ENCODE measurements at places on chromosomes 5 and 9. TPM values are rescaled to one million over a fixed set of nuclear protein-coding genes. Genes with fewer than 3 reads are reported as not detected.

DMGDH gene
- total RNA-seq, result 0.78 TPM

DNA sequence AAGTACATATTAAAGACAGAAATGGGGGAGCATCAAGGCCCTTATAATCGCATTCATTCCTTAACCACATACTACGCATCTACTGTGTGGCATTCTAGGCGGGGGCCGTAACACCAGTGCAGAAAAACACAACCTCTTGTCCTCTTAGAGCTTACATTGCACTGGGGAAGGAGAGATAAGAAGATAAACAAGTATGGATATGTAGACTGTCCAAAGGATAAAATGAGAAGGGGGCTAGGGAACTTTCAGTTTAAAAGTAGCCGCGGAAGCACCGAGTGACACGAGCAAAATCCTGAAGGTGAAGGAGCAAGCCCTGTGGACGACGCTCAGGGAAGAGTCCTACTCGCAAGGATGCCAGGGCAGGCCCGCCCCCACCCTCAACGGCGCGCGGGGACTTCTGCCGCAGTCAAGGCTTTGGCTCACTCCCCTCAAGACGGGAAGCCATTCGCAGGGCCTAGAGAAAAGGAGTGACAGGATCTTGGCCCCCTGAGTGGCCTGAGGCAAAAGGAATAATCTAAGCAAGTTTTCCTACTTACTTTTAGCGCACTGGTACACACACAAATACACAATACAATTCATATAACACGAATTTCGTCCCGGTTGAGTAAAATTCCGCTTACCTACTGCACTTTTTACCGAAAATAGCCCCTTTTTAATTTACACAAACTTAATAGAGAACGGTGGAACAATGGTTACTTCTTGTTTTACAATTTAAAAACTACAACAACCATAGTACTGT is 1.3 kb upstream of the NIPBL start:
- peak overlapping the region; percentile 96 for H3K27ac ChIP-seq
- DNase-seq, result peak; percentile 81
- peak overlapping the region; percentile 87 for H3K4me3 ChIP-seq
- H3K4me1 ChIP-seq, result peaks cover 42% of the 10 kb centered on the region
- H3K27me3 ChIP-seq, result no peaks in the 10 kb centered on the region

GRCh38 chr9:104091708-104092107 is 2.4 kb upstream of the SMC2 start:
- H3K27me3 ChIP-seq, result no peaks in the 10 kb centered on the region
- peaks cover 21% of the 10 kb centered on the region for H3K4me1 ChIP-seq
- no peaks in the 10 kb centered on the region for H3K36me3 ChIP-seq
- DNase-seq, result no peak

GRCh38 chr9:73441890-73442818 is 290.5 kb downstream of the ANXA1 start:
- H3K4me3 ChIP-seq, result no peak overlapping the region
- no peak overlapping the region for H3K27ac ChIP-seq
- no peaks in the 10 kb centered on the region for H3K4me1 ChIP-seq
- H3K27me3 ChIP-seq, result no peaks in the 10 kb centered on the region
- no peaks in the 10 kb centered on the region for H3K36me3 ChIP-seq

DNA sequence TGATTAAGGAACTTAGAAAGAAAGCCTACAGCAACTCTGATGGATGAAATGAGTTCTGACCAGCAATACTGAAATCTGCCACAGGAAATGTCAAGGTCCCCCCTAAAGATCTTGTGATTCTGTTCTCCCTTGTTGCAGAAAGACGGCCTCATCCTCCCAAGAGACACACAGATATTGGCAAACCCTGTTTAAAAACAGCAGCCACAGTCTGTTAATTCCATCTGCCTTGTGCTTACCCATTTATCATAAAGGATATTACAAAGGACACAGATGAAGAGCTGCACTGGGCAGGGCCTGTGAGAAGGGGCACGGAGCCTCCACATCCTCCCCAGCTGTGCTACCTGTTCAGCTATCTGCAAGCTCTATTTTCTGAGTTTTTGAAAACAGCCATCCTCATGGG is 15.2 kb downstream of the RAPGEF1 start:
- no peak for DNase-seq
- H3K27ac ChIP-seq, result no peak overlapping the region
- H3K36me3 ChIP-seq, result no peaks in the 10 kb centered on the region
- H3K27me3 ChIP-seq, result no peaks in the 10 kb centered on the region
- H3K4me1 ChIP-seq, result peaks cover 49% of the 10 kb centered on the region

- DNase-seq, result no peak
- H3K27me3 ChIP-seq, result no peaks in the 10 kb centered on the region
- peaks cover 27% of the 10 kb centered on the region for H3K36me3 ChIP-seq
- peaks cover 39% of the 10 kb centered on the region for H3K4me1 ChIP-seq
- H3K27ac ChIP-seq, result peak overlapping the region; percentile 76
These were observed 110.8 kb downstream of the SMARCA2 start for GRCh38 chr9:2125906-2126305.

GRCh38 chr9:7935681-7936080 is 136.1 kb upstream of the DMAC1 start:
- no peaks in the 10 kb centered on the region for H3K36me3 ChIP-seq
- H3K4me3 ChIP-seq, result no peak overlapping the region
- peaks cover 6% of the 10 kb centered on the region for H3K4me1 ChIP-seq
- H3K27me3 ChIP-seq, result no peaks in the 10 kb centered on the region

DNA sequence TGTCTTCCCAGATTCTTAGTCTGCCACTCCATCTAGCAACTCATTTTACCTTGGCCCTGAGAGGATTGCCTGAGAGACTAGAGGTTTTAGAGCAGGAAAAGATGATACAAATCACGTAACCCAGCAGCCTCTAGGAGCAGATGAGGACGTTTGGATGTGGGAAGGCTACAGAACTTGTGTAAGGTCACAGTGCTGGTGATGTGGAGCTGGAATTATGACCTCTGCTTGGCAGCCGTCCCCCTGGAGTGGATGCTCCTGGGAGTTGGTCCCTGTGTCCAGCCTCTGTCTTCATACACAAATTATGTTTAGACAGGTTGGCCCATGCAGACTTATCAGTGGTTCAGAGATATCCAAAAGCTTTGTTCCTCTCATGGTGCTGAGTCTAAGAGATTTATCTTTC is 499.0 kb downstream of the EBF1 start:
- no peak overlapping the region for H3K4me3 ChIP-seq
- no peak for DNase-seq
- no peak overlapping the region for H3K27ac ChIP-seq
- H3K4me1 ChIP-seq, result no peaks in the 10 kb centered on the region
- H3K36me3 ChIP-seq, result no peaks in the 10 kb centered on the region
- no peaks in the 10 kb centered on the region for H3K27me3 ChIP-seq

GRCh38 chr9:25427290-25427689 is 251.0 kb downstream of the TUSC1 start:
- no peaks in the 10 kb centered on the region for H3K36me3 ChIP-seq
- H3K4me1 ChIP-seq, result no peaks in the 10 kb centered on the region
- H3K27me3 ChIP-seq, result no peaks in the 10 kb centered on the region
- no peak for DNase-seq

- H3K4me1 ChIP-seq, result no peaks in the 10 kb centered on the region
- H3K27ac ChIP-seq, result no peak overlapping the region
- no peaks in the 10 kb centered on the region for H3K36me3 ChIP-seq
- no peak for DNase-seq
These were observed 390.3 kb downstream of the ANXA1 start for GRCh38 chr9:73541923-73542322.

DNA sequence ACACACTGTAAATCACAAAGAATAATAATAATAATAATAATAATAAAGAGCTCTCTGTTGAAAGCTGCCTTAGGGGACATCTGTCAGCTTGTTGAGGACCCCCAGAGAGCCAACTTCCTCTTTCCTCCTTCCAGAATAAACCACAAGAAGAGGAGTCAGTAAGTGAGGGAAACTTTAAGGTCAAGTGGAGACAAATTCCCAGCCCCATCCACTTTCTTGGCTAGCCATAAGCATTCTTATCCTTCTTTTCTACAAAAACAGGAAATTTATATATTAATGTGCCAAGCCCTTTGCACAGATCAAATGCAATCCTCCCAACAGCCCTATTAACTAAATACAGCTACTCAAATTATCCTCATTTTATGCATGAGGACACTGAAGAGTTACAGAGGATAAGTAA is 9.4 kb upstream of the C5orf58 start:
- no peak overlapping the region for H3K27ac ChIP-seq
- no peaks in the 10 kb centered on the region for H3K36me3 ChIP-seq
- no peaks in the 10 kb centered on the region for H3K27me3 ChIP-seq
- peaks cover 7% of the 10 kb centered on the region for H3K4me1 ChIP-seq
- DNase-seq, result no peak

DNA sequence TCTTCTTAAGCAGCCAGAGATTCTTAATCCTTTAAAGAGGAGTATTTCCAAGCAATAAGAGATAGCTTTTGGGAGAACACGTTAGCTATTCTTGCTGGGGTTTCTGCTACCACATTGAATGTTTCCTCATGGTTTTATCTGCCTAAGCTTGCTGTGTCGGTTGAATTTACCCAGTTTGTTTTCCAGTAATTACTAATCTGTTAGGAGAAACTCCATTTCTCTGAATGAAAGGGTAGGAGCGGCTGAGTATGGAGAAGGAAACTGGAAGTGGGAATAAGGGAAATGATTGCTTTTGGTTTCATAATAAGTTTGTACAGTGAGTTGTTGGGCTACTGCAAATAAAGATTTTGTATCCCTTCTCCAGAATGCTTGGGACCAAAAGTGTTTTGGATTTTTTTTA is 1.2 kb downstream of the JAK2 start:
- H3K36me3 ChIP-seq, result peaks cover 14% of the 10 kb centered on the region
- H3K4me3 ChIP-seq, result peak overlapping the region; percentile 95
- H3K27ac ChIP-seq, result peak overlapping the region; percentile 98
- H3K4me1 ChIP-seq, result peaks cover 44% of the 10 kb centered on the region
- no peaks in the 10 kb centered on the region for H3K27me3 ChIP-seq

DNA sequence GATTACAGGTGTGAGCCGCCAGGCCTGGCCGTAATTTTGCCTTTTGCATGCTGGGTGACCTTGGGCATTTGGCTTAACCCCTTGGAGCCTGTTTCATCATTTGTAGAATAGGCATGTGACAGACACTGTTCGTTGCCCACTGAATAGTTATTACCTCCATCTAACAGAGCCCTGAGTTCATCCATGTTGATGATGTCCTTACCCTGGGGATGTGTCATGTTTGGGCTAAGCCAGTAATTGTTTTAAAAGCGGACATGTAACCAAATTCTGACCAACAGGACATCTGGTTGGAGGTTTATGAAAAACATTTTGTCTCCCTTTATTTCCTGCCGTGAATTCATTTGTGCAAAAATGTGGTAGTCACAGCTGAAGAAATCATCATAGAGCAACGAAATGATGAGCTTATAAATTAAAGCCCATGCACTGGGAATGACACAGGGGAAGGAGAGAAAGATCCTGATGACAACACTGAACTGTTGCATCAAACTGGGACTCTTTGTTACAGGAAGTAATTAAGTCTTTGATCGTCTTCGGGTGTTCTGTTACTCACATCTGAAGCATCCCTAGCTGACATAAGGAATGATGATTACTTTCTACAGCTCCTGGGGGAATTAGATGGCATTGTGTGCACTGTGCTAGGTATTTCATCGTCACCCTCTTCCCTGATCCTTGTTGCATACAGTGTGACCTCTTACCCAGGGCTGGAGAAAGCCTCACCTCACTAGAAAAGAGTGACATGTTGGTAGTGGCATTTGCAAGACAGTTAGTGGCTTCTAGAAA is 117.8 kb downstream of the FGF18 start:
- no peaks in the 10 kb centered on the region for H3K27me3 ChIP-seq
- DNase-seq, result no peak
- no peaks in the 10 kb centered on the region for H3K36me3 ChIP-seq

DNA sequence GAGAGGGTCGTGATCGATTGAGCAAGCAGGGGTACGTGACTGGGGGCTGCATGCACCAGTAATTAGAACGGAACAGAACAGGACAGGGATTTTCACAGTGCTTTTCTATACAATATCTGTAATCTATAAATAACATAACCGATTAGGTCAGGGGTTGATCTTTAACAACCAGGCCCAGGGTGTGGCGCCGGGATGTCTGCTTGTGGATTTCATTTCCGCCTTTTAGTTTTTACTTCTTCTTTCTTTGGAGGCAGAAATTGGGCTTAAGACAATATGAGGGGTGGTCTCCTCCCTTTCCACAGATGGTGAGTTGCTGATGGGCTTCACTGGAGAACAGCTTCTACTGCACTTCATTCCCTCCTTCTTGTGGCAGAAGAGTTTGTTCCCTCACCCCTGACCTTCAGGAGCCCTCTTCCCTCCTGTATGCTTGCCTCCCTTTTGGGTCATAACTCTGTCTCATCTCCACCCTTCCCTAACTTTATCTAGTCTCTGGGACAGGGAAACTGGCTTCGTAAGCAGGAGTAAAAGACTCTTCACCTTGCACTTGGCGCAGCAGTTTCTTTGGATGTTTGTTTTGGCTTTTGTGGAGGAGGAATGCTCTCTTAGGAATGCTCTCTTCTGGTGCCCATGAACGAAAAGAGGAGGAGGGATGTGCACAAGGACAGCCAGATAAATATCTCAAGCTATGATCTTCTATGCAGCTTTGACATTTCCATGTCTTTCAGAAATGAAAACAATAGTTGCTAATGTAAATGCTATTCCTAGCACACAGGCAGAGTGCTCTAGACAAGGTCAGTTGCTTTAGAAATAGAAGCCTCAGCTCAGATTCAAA is 139.8 kb upstream of the RPS23 start:
- peak overlapping the region; percentile 39 for H3K27ac ChIP-seq
- peaks cover 10% of the 10 kb centered on the region for H3K4me1 ChIP-seq
- peak; percentile 71 for DNase-seq
- no peak overlapping the region for H3K4me3 ChIP-seq
- H3K27me3 ChIP-seq, result no peaks in the 10 kb centered on the region

DNA sequence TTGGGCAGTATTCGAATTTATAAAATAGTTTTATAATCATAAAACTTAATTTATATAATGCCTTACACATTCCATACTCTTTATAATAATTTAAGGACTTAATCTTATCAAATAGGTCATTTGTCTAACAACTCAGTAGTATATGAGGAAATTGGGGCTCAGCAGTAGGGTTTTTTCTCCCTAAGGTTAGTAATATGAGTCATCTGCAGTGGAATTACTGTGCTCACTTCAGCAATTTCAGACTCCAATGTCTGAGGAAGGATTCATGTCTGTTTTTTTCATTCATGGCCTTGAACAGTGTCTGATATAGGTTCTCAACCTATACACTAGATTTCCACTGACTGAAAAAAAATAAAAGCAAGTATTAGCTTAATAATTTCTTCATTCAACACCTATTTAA is 7.4 kb downstream of the DMRTA1 start:
- peaks cover 9% of the 10 kb centered on the region for H3K27me3 ChIP-seq
- H3K36me3 ChIP-seq, result no peaks in the 10 kb centered on the region
- H3K27ac ChIP-seq, result no peak overlapping the region
- H3K4me3 ChIP-seq, result no peak overlapping the region
